Activated naive CD4-positive, alpha-beta T cell treated with anti-CD3 and anti-CD28 coated beads for 36 hours (primary cell): ENCODE measurements at places on chromosomes 4 and X. TPM values are rescaled to one million over a fixed set of nuclear protein-coding genes. Genes with fewer than 3 reads are reported as not detected.

GRCh38 chr4:164501074-164501473 is 252.9 kb upstream of the SMIM31 start:
- H3K4me3 ChIP-seq, result no peak overlapping the region
- H3K36me3 ChIP-seq, result no peaks in the 10 kb centered on the region
- H3K27ac ChIP-seq, result no peak overlapping the region
- H3K4me1 ChIP-seq, result no peaks in the 10 kb centered on the region
- no peaks in the 10 kb centered on the region for H3K27me3 ChIP-seq

DNA sequence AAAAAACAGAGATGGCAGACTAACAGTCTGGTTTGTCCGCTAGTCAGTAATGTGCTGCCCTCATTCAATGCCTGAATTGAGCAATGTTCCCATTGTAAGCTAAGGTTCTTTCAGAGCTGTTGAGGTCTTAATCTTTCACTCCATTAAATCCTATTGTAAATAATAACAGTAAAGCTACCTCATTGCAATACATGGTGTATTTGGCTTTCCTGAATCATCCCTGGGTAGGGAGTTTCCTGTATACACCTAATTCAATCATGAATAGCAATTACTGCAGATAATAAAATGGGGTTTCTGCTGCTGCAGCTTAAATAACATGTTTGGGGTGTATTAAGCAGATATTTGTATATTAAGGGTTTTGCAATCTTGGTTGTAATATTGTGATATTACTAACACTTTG is 1100.2 kb upstream of the INTU start:
- H3K36me3 ChIP-seq, result no peaks in the 10 kb centered on the region
- no peaks in the 10 kb centered on the region for H3K4me1 ChIP-seq
- H3K27ac ChIP-seq, result no peak overlapping the region

DNA sequence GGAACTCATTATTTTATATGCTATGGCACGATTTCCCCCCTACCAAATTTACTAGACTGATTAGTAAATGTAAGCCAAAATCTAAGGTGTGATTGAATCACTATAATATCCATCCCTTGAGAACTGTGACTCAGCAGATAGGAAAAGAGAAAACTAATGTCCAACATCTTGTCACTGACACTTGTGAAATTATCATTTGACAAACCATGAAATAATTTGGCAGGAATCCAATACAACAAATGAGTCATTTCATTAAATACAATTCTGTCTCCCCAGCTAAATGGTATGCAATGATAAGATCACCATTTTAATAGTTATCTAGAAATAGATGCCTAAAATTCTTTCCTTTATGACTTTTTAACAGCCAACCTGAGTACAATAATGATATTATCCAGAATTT is 462.3 kb downstream of the DMD start:
- H3K27me3 ChIP-seq, result no peaks in the 10 kb centered on the region
- H3K36me3 ChIP-seq, result no peaks in the 10 kb centered on the region
- H3K4me3 ChIP-seq, result no peak overlapping the region

DNA sequence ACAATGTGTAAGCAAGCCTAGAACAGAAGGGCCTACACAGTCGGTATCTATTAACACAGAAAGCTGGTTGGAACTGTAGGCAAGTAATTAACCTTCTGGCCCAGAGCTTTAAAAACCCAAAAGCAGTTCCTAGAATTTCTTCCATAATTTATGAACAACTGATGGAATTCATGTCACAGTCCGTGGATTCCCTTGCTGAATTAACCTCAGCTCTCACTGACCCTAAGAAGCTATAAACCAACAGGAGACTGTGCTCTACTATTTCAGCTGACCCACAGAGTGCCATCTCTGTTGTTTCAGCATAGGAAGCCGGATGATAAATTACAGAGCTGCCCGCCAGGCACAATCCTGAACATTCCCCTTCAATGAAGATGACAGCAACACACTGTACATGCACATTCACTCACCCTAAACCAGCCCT is 157.3 kb downstream of the PRDM5 start:
- H3K4me1 ChIP-seq, result no peaks in the 10 kb centered on the region
- H3K36me3 ChIP-seq, result peaks cover 1% of the 10 kb centered on the region
- no peaks in the 10 kb centered on the region for H3K27me3 ChIP-seq
- no peak overlapping the region for H3K27ac ChIP-seq
- H3K4me3 ChIP-seq, result no peak overlapping the region

The XKRX gene
- 0.72 TPM for total RNA-seq

The KANTR gene
- total RNA-seq, result 9.2 TPM

The IGBP1 gene
- 50.8 TPM for total RNA-seq

DNA sequence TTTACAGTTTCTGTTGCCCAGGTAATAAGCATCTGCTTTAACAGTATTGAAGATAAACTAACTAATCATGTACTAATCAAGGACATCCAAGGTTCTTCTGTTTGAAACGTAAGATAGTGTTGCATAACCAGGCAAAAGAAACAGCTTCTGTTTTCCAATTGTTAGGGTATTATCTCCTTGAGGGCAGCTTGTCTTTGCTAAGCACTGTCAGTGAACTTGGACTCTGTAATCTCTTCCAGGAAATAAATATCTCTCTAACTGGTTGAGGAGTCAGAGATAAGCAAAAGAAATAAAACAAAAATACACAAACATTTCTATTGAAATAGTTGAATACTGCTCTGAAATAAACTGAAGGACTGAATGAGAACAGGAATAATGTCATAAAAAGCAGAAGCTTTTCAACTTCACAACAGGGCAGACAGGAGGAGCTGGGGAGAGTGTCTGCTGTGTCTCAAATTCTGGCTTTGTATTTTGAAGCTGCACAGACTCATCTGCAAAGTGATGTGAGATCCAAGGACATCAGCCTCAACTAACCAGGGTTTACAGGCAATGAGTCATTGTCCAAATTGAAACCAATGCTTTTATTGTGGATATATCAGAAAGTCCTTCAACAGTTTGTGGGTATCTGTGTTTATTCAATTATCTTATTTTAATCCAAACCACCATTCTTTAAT is 1253.0 kb upstream of the PCDH7 start:
- no peak for DNase-seq
- no peaks in the 10 kb centered on the region for H3K4me1 ChIP-seq
- H3K4me3 ChIP-seq, result no peak overlapping the region
- no peak overlapping the region for H3K27ac ChIP-seq
- H3K36me3 ChIP-seq, result no peaks in the 10 kb centered on the region

DNA sequence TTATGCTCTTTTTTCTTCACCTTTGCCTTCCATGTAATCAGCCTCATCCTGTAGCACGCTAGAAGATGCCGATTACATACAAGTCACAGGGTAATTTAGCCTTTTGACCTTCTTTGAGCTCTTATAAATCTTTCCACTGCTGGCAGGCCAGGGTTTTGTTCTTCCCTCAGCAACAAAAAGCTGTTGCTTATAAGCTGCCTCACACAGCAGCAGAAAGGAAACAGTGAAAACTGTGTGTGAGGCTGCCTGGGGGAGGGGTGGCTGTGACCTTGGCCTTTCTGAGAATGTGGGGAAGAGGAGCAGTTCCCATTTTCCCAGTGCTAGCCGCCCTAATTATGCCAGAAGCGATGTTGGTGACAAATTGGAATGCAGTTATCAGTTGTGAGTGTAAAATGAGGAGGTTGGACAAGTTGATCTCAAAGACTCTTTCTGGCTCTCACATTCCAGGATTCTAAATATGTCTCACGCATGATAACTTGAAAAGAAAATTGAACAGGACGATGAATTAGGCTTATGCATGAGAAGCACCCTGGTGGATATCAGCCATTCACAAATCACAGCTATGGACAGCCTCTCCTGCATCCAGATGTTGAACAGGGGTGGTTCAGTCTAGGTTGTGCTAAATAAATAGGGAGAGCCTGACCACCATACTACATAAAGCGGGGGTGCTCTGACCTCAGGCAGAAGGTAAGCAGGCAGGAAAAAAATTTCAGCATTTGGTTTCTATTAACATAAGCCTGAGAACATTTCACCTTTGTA is 25.7 kb downstream of the SLITRK2 start:
- H3K27me3 ChIP-seq, result no peaks in the 10 kb centered on the region
- no peak for DNase-seq
- no peaks in the 10 kb centered on the region for H3K36me3 ChIP-seq

DNA sequence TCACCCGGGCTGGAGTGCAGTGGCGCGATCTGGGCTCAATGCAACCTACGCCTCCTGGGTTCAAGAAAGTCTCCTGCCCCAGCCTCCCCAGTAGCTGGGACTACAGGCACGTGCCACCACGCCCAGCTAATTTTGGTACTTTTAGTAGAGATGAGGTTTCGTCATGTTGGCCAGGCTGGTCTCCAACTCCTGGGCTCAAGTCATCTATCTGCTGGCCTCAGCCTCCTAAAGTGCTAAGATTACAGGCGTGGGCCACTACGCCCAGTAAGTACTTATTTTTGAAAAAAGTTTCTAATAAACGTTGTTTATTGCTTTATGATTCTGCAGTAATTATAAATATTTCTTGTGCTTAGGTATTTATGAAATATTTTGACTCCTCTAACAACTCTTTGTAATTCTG is 4.3 kb upstream of the PCSK1N start:
- no peaks in the 10 kb centered on the region for H3K36me3 ChIP-seq
- peaks cover 4% of the 10 kb centered on the region for H3K4me1 ChIP-seq
- peaks cover 2% of the 10 kb centered on the region for H3K27me3 ChIP-seq
- no peak for DNase-seq
- H3K27ac ChIP-seq, result no peak overlapping the region
- no peak overlapping the region for H3K4me3 ChIP-seq

GRCh38 chrX:28609917-28610613 is 22.8 kb downstream of the IL1RAPL1 start:
- no peaks in the 10 kb centered on the region for H3K36me3 ChIP-seq
- H3K4me3 ChIP-seq, result no peak overlapping the region
- no peaks in the 10 kb centered on the region for H3K4me1 ChIP-seq
- H3K27ac ChIP-seq, result no peak overlapping the region

DNA sequence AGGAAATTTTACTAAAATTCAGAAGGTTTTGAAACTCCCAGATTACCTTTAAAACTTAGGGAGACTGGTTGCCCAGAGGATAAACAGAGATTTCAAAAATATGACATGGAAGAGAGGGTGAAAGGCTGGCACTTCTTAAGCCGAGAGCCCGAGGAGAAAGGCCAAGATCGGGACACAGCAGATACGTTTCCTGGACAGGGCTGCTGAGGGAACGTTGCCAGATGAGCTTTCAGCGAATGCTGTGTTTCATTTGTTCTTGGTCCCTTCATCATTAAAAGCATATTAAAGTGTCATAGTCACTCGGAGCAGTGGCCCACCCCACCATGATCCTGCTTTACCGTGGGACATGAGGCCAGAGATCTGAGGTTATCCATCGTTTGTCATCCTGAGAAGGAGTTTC is 37.9 kb upstream of the STOX2 start:
- DNase-seq, result no peak
- no peak overlapping the region for H3K4me3 ChIP-seq
- no peaks in the 10 kb centered on the region for H3K4me1 ChIP-seq
- H3K36me3 ChIP-seq, result no peaks in the 10 kb centered on the region

DNA sequence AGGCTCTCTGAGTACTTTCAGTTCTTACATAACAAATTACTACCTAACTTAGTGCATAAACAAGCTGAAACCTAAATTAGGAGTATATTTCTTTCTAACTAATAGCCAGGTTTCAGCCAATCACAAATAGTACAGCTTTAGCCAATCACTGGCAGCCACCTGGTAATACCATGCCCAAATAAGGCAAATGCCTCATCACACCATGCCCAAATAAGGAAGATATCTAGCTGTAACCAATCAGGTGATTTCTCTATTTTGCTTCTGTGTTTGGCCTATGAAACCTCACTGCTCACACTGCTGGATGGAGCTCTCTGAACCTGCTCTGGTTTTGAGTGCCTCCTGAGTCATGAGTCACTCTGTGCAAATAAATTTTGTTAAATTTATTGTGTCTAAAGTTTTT is 113.5 kb downstream of the DDIT4L start:
- no peaks in the 10 kb centered on the region for H3K36me3 ChIP-seq
- H3K4me1 ChIP-seq, result peaks cover 32% of the 10 kb centered on the region
- H3K4me3 ChIP-seq, result no peak overlapping the region

DNA sequence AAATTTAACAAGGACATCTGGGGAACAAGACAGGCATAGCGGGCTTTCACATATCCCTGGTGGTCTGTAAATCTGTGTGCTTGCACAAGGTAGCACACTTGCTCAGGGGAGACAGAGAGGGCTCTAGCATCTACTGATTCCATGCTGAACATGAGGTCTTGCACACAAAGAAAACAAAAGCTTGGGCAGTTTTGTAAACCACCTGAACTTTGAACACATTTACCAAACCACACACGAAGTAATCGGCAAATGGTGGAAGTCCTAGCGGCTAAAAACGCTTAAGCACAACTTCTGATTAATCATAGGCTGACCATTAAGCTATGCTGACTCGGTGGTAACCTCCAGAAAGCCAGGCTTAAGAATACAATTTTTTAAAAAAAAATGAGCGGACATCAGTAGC is 52.8 kb downstream of the AKAP4 start:
- DNase-seq, result no peak
- no peak overlapping the region for H3K4me3 ChIP-seq
- H3K27ac ChIP-seq, result no peak overlapping the region
- no peaks in the 10 kb centered on the region for H3K36me3 ChIP-seq
- H3K4me1 ChIP-seq, result no peaks in the 10 kb centered on the region

GRCh38 chr4:113302051-113302450 is 252.6 kb downstream of the ANK2 start:
- H3K4me1 ChIP-seq, result peaks cover 2% of the 10 kb centered on the region
- H3K27me3 ChIP-seq, result peaks cover 5% of the 10 kb centered on the region
- H3K36me3 ChIP-seq, result no peaks in the 10 kb centered on the region
- no peak for DNase-seq
- no peak overlapping the region for H3K4me3 ChIP-seq

- H3K4me3 ChIP-seq, result no peak overlapping the region
- no peak for DNase-seq
- no peak overlapping the region for H3K27ac ChIP-seq
- peaks cover 6% of the 10 kb centered on the region for H3K27me3 ChIP-seq
Observed at GRCh38 chr4:124710015-124710741, 2.4 kb downstream of the ANKRD50 start.

- no peak overlapping the region for H3K27ac ChIP-seq
- peaks cover 6% of the 10 kb centered on the region for H3K36me3 ChIP-seq
- H3K4me1 ChIP-seq, result peaks cover 5% of the 10 kb centered on the region
Observed at GRCh38 chrX:23864742-23865326, 42.9 kb downstream of the APOO start.

The HDX gene
- 0.74 TPM for total RNA-seq

DNA sequence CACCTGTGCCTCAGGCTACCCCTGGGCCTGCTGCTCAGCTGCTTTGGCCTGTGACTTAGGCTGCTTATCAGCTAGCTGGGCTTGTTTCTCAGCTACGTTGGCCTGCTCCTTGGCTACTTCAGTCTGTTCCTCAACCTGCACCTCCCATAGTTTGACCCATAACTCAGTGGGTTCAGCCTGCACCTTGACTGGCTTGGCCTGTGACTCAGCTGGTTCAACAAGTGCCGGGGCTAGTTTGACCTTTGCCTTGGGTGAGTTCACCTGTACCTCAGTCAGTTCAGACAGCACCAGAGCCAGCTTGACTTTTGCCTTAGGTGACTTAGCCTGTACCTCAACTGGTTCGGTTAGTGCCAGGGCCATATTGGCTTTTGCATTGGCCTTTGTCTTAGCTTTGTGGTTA is 171.2 kb downstream of the MSN start:
- no peaks in the 10 kb centered on the region for H3K36me3 ChIP-seq
- no peak for DNase-seq
- H3K4me1 ChIP-seq, result peaks cover 8% of the 10 kb centered on the region
- H3K27me3 ChIP-seq, result no peaks in the 10 kb centered on the region
- H3K4me3 ChIP-seq, result no peak overlapping the region

GRCh38 chr4:53994382-53995102 is 69.9 kb downstream of the CHIC2 start:
- no peak overlapping the region for H3K4me3 ChIP-seq
- no peaks in the 10 kb centered on the region for H3K27me3 ChIP-seq
- no peaks in the 10 kb centered on the region for H3K4me1 ChIP-seq
- peaks cover 7% of the 10 kb centered on the region for H3K36me3 ChIP-seq
- DNase-seq, result no peak

- H3K27ac ChIP-seq, result no peak overlapping the region
- H3K4me1 ChIP-seq, result peaks cover 15% of the 10 kb centered on the region
- DNase-seq, result no peak
- H3K36me3 ChIP-seq, result no peaks in the 10 kb centered on the region
- no peaks in the 10 kb centered on the region for H3K27me3 ChIP-seq
Observed at GRCh38 chrX:45696736-45697135, 496.1 kb upstream of the DIPK2B start.
